Osteocyte (in vitro differentiated cells): ENCODE measurements at places on chromosomes 11 and 22. TPM values are rescaled to one million over a fixed set of nuclear protein-coding genes. Genes with fewer than 3 reads are reported as not detected.

The NAALADL1 gene
- total RNA-seq = not detected in 2 replicates

The C11orf97 gene
- not detected in 2 replicates for total RNA-seq

The IFITM10 gene
- 13.5 and 24.0 TPM in 2 replicates for total RNA-seq

The UEVLD gene
- total RNA-seq = 21.2 and 24.5 TPM in 2 replicates

The JOSD1 gene
- 78.6 and 85.5 TPM in 2 replicates for total RNA-seq

The GGTLC2 gene
- total RNA-seq = not detected in 2 replicates

The OR2D2 gene
- total RNA-seq = 0.34 TPM in 1 of 2 replicates, not detected in the other

The MS4A15 gene
- not detected in 2 replicates for total RNA-seq

The FOLR1 gene
- total RNA-seq = not detected in 2 replicates

The RIMBP3C gene
- 0.68 TPM in 1 of 2 replicates, not detected in the other for total RNA-seq

The APOL4 gene
- 0.13 TPM in 1 of 2 replicates, not detected in the other for total RNA-seq

The ZDHHC5 gene
- 60.5 and 78.0 TPM in 2 replicates for total RNA-seq

The INS gene
- total RNA-seq = not detected in 2 replicates

The CYTH4 gene
- total RNA-seq = not detected in 2 replicates

The PLAAT5 gene
- total RNA-seq = not detected in 2 replicates

The C11orf42 gene
- not detected in 2 replicates for total RNA-seq

The TSGA10IP gene
- not detected in 2 replicates for total RNA-seq
